AG09309 (cell line): ENCODE measurements at places on chromosomes 6 and 20.

GRCh38 chr20:60066438-60066823 lies 108.2 kb downstream of the CDH26 start:
- DNase-seq: no peak

- no peak for DNase-seq
These were observed 68.5 kb upstream of the ARMH2 start for GRCh38 chr6:24867104-24867703.

DNA sequence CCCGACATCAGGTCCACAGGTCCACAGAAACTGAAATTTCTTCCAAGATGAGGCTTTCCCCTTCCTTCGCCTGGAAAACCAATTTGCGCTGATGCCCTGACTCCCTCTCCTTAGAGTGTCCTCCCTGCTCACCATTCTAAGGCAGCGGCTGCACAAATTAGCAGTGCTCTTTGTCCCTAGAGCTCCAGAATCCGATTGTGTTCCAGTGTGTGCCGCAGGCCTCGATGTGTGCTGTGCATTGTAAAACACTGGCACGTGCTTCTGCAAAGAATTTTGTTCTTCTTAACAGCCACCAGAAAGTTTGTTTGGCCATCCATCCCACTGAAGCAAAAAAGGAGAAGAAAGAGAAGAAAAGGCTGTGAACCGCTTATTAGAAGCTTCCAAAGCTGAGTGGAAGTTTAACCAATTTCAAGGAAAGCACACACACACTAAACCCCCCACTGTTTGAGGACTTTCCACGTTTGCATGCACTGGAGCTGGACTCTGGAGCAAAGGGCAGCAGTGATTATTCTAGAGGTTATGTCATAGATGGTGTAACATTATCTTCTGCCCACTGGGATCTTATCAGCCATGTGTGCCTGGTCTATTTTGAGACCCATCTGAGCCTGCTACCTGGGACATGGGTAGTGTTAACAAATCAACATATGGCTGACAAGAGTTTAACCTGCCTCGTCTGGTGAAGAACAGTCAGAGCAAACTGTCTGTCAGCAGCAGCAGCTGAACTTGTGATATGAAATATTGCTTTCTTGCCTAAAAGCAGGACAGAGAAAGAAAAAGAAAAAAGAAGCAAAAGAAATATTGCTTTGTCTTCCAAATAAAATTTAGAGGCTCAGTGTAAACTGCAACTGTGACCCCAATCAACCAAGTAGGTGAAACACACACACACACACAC lies 64.9 kb upstream of the RREB1 start:
- DNase-seq: no peak

DNA sequence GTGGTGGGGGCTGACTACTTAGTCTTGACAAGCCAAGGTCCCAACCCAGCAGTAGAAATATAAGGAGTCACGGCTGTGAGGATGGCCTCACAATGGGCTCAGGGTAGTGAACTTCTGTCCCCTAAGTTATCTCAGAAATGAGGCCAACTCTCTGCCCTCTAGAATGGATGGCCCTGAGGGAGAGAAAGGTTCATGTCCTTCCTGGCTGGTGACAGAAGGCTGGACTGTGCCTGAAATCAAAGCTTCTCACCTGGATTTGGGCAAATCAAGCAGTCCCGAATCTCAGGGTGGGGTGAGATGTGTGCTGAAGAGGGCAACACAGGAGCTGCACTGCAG lies 12.7 kb downstream of the RRP36 start:
- no peak for DNase-seq

GRCh38 chr6:134198093-134198492 lies 119.8 kb downstream of the SGK1 start:
- no peak for DNase-seq

DNA sequence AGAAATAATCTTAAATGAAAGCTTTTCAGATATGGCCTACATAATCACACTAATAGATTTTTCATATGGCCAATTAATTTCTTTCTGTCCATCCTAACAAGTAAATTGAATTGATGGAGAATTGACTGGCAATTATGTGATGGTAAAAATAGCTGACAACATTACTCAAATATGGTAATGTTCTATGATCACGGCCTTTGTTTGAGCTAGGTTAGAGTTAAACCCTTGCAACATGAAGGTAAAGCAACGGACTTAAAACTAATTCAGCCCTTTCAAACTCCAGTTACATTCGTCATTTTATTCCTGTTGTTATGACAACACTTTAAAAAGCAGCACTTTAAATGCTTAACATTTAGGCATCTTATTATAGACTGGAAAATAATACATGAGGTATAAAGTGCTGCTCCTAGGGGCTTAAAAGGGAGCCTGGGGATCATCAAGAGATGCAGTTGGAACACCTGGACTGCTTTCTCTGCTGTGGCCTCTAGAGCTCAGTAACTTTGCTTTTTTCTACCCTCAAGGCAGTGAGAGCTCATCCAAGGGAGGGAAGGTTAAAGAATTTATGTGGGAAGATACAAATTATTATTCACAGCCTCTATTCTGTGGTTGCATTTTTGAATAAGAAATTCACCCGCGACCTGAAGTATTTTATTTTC lies 46.9 kb downstream of the RIPOR2 start:
- DNase-seq: no peak

- DNase-seq: no peak
These were observed 5.6 kb downstream of the ARFRP1 start for GRCh38 chr20:63702036-63702665.

DNA sequence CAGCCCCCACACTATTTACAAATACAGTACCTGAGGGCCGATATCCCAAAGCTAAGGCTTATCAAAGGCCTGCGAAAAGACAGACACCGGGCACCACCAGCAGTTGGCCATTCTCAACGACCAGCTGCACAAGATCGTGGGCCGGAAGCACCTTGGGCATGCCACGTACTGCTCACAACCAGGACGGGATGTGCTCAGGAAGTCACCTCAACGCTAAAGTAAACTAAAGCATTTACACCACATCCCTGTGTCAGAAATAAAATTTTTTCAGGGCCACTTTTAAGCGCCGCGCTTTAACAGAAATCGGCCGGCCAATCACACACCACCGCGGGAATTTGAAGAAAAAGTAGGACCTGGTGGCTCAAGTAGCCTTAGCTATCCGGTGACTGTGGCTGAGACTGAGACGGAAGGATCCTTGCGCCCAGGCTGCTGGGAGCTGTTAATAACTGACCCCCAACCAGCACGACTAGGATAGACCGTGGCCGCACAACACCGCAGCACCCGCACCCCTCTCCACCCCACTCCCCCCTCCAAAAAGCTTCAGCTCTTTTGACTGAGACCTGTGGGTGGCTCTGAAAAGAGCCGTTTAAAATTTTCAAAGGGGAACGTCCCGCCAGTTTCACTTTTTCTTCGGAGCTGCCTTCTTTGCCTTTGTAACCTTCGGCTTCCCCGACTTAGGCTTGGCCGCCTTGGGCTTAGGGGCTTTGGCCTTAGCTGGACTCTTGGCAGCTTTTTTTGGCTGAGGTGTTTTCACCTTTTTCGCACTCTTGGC lies 131.2 kb upstream of the BTN3A2 start:
- DNase-seq: no peak

DNA sequence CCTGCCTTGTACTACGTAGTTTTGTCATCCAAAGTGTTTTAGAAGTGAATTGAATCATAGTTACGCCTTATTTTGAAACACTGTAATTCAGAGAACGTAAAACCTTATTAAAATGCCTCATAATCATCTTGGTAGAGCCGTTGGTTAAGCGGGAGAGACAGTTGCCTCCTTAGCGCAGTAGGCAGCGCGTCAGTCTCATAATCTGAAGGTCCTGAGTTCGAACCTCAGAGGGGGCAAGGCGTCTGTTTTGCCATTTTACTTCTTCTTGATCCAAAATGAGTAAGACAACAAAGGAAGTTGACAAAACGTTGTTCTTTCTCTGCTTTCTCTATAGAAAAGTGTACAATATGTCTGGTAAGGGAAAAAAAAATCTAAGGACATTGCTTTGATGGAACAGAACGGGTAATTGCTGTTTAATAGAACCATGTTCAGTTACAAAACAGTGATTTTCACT lies 20.7 kb upstream of the TRIM27 start:
- peak; percentile 52 for DNase-seq

GRCh38 chr6:23308166-23308565 lies 738.8 kb downstream of the HDGFL1 start:
- no peak for DNase-seq

- DNase-seq: no peak
These were observed 5.5 kb downstream of the ANKEF1 start for GRCh38 chr20:10040070-10040975.

GRCh38 chr6:47810885-47811284 lies 29.1 kb downstream of the OPN5 start:
- no peak for DNase-seq

DNA sequence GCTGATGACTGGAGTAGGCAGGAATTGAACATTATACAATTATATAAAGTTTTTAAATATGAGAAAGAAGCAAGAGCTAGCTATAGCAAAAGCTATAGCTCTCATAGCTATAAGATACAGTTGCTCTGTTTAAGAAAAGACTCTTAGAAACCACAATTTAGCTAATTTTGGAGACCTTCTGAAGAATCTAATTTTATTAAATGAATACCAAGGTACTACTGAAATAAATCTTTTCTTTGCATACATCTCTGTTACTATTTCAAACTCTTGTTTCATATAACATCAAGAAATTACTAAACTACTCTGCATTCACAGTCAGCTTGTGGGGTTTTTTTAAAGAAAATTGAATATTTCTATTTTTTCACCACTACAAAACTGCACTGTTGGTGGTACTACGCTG lies 568.7 kb upstream of the MARCKS start:
- no peak for DNase-seq

DNA sequence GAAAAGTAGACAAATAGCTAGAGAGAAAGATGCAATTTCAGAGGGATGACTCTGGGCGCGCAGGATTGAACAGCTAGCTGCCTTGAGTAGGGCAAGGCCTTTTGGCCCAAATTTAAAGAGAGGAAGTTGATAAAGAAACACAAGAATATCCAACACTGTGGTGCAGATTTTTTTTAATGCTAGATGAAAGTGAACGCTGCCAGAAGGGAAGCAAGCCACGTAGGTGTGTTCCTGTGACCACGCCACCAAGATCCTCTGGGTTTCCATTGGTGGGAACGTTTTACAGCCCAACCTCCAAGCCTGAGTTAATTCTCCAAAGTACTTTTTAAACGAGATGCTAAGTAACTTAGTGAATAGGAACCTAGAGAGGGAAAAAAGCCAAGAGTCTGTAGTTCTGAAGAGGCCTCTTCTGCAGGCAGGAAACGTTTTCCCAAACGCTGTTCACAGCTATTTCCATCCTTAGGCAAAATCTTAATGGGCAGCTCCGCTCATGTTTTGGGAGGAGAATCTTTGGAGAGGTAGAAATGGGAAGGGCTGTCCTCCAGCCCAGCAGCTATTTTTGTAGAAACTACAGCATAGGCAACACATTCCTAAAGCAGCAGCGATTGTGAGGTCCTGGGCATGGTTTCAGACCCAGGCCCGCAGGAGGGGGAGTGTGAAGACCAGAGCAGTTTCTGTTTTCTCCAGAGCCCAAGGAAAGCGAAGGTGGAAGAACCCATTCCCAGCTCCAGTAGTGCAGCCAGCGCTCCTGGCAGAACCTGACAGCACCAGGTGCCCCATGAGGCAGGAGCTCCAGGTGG lies 8.2 kb downstream of the LY86 start:
- DNase-seq: no peak

DNA sequence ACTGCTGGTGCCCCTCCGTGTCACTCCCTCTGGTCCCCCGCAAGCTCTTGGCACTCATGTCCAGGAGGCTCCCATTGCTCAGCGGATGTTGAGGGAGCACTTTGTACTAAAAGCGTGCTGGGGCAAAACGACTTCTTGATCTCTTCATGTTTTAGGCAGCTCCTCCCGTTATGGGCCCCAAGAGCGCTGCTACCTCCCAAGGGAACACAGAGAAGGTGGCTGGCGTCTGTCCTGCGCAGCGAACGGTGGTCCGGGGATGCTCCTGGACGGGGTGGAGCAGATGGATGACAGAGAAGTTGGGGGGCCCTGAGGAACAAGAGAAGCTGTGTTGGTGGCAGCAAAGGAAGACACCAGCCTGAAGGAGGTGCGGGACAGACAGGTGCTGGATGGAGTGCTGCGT lies 99.8 kb downstream of the TMEM242 start:
- no peak for DNase-seq

GRCh38 chr6:579339-579738 lies 77.6 kb downstream of the HUS1B start:
- no peak for DNase-seq

DNA sequence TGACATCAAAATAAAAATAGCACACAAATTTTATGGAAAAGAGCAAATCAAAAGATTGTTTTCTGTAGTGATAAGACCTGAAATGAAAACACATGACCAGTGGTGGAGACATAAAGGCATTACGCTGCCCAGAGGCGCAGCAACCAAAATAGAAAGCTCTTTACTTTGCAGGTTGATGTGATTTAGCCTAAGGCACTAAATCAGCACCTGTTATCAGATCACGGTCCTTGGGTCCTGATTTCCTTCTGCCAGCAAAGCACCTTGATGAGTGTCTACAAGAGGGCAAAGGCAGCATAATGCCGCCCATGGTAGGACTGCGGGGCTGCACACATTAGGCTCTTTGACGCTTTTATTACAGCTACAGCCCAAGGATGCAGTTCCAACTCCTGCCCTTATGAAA lies 19.3 kb upstream of the RAMACL start:
- no peak for DNase-seq

GRCh38 chr6:73263570-73263909 lies 544 bp upstream of the KHDC1 start:
- DNase-seq: no peak

DNA sequence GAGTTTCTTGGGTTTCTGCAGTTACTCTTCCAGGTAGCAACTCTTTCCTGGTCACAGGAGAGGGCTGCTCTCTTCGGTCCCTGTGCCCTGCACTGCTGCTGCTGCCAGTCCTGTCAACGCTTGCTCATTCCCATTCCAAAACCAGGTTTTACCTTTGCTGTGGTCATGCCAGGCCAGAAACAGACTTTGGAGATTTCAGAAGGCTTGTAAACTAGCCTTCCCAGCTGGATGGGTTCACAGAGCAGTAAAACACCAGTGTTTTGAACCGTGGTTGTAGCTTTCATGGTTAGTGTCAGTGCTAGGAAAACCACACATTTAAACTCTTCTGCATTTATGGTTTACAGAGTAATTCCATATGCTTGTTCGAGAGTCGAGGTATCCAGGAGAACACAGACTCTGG lies 16.2 kb downstream of the ARFGEF2 start:
- DNase-seq: no peak

DNA sequence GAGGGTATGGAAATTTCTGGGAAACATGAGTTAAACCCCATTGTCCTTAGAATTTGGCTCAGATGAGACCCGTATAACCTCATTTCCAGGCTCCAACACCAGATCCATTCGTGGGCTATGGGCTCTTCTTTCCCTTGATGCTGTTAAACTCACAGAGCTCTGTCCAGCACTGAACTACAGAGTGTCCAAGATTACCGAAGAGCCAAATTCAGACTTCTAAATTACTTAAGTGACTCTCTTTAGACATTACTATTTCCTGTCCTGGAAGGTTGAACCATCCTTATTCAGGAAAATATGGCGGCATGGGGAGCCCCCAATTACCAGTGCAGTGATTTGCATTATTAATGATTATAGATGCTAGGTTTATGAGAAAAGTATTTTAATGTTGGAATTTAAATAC lies 124.9 kb upstream of the EDN1 start:
- no peak for DNase-seq
